Iris pigment epithelial cell (primary cell): ENCODE measurements at places on chromosomes 3 and 15.

DNA sequence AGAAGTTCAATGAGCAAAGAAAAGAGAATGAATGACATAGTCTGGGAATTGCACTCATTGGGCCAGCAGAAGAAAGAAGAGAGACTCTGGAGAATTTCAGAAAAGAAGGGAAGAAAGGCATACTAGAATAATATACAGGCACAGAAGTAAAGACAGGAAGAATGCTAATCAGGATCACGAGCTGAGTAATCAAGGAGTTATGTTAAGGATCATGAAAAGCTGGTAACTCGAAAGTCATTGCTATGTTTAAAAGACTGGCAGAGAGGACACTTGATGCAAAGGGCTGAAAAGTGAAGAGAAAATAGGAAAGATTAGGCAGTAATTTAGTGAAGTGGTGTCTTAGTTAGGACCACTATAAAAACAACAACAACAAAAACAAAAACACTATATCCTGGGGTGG lies 284.1 kb downstream of the ZBBX start:
- DNase-seq = peak; percentile 2

DNA sequence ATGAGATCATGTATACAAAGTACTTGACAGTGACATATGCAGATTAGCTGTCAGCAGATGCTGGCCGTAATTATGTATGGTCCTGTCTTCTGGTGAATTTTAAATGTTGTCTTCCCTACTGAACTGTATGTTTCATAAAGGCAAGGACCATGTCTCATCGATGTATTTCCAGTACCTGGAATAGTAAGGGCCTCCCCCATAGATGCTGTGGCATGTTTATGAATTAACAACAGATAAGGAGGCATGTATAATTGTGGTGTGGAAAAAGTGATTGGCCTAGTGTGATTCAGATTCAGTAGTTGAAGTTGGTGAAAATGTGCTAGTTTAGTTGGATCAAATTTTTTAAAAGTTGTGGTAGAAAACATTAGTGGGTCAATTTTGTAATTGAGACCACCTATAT lies 202.7 kb upstream of the SLC2A2 start:
- no peak for DNase-seq

GRCh38 chr15:70170096-70170699 lies 72.5 kb upstream of the TLE3 start:
- no peak for DNase-seq

- no peak for DNase-seq
These were observed 152.6 kb downstream of the RSL24D1 start for GRCh38 chr15:55044162-55044561.

GRCh38 chr15:64855205-64855975 lies 13.7 kb downstream of the PLEKHO2 start:
- no peak for DNase-seq

DNA sequence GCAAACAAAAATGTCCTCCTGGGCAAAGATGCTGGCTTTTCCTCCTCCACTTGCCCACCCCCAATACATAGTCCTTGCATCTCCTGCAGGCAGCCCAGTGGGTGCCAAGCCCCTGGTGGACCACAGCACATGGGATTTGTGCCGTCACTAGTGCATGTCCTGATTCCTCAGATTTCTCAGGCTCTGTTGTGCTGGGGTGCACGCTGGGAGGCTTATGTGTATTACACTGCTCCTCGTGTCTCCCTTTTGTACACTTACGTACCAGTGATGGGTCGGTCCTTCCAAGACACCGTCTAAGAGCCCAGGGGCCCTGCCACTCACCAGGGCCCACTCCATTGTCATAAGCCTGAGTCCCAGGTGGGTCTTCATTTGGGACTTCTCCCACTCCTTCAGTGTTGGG lies 70.1 kb downstream of the PLXNA1 start:
- DNase-seq = no peak

DNA sequence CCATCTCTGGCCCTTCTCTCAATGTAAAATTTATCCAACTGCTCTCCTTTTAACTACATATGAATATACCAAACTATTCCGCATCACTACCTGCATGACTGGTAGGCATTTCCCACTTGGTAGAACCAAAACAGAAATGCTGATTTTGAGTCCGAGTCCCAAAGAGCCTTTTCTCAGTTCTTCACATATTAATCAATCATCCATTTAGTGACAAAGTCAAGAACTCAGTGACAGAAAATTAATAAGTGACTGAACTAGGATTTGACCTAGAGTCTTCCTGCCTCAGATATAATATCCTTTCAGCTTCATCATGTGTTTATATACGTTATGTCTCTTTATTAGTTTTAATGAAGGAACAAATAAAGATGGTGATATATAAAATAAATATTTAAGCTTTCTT lies 700.6 kb upstream of the GOLIM4 start:
- DNase-seq = no peak

DNA sequence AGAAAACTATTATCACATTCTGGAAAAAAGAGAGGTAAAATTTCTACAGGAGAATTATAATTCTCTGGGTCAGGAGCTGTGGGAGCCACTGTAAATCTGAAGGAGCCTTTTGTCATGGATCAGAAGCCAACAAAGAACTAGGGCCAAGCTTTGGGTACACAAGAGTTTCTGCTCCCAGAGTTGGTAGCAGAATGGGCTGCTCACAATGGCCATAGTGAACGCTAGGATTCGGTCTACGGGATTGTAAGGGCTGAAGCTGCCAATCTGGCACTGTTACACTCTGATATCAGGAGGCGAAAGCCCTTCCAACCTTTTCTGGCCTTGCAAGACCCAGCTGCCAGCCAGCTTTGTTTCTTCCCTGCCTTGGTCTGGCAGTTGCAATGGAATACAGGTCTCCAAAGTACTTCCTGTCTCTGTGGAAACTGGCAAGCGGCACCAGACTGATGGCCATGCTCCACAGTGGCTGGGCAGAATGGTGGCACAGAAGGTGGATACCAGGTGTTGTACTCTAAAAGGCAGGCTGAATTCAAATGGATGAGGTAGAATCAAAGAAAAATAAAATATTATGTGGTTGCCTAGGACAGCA lies 831.7 kb downstream of the CADM2 start:
- DNase-seq = no peak
